Mammary epithelial cell (primary cell): ENCODE measurements at places on chromosomes 13 and 19. TPM values are rescaled to one million over a fixed set of nuclear protein-coding genes. Genes with fewer than 3 reads are reported as not detected.

DNA sequence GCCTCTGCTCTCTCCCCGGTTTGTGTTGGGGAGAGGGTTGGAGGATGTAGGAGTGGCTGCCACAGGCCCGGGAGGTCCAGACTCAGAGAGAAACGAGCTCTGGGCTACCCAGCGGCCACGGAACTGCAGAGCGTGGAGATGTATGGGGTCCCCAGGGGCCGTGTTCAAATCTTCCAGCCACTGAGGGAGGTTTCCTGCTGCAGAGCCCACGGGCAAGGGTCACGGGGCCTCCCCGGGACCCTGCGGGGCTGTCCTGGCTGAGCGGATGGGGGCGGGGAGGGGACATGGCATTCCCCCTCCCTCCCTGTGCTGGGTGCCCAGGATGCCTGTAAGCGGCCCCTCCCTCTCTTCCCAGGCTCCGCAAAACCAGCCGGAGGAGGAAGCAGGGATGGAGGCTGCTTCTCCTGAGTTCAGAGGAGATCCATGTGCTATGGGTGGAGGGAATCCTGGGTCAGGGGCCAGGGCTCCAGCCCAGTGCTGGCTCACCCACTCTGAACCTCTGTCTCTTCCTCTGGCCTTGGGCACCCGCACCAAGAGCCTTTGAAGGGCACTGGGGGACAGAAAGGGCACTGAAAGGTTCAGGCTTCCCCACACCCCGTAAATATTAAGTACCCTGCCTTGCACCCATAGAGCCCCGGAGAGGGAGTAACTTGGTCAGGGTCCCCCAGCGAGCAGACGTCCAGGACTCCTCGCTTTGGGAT lies 22.6 kb downstream of the SMIM24 start:
- no peak for DNase-seq

- peak; percentile 1 for DNase-seq
Measured at GRCh38 chr13:78659450-78659730, 435 bp upstream of the OBI1 start.

- no peak for DNase-seq
Measured at GRCh38 chr19:51173681-51174080, 31.6 kb downstream of the SIGLEC7 start.

Gene TMPRSS9
- total RNA-seq: not detected in 2 replicates

DNA sequence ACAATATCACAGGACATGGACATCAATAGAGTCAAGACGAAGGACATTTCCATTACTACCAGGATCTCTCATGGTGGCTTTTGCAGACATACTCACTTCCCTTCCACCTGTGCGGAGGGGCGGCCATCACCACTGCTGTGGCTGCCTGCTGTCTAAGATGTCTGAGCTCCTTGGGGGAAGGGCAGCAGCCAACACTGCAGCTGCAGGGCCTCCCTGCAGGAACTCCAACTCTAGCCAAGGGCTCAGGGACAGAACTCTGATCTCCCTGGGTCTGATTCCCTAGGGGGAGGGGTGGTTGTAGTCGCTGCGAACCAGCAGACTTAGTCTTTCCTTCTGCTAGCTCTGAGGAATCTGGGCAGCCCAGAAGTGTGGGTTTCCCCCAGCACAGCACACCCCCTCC lies 78.9 kb upstream of the ANKRD10 start:
- no peak for DNase-seq

Gene ZNF773
- total RNA-seq: 13.5 and 15.7 TPM in 2 replicates

Gene ZNF99
- not detected in 2 replicates for total RNA-seq

DNA sequence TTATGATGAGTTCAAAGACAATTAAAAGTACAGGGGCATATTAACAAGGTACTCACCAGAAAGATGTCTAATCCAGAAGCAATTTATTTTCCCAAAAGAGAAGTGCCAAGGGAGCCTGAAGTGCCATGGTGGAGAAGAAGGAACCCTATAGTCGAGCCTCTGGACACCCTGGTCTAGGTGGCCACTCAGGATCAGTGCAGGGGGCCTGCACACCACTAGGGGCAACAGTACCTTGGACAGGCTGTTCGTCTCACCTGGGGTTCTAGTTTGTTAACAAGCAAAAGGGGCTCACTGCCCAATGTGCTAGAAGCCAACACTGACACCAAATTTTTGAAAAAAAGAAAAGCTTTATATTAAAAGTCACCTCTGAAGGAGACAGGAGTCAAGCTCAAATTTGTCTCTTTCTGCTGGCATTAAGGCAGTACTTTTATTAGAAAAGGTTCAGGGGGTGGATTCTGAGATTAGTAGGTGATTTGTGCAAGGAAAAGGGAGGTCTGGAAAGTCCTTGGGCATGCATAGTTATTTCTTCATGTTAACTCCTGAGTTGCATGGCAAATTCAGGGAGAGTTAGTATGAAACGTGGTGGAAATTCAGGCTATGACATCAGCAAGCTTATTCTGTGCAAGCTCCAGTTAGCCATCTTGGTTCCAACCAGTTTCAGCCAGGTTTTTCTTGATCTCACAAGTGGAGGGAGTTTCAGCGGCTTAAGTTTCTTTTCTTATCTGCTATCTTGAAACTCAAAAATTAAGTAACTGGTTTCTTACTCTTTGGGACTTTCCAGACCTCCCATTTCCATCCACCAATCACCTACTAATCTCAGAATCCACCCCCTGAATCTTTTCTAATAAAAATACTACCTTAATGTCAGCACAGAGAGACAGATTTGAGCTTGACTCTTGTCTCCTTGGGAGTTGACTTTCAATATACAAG lies 884 bp upstream of the CBY2 start:
- DNase-seq: no peak

DNA sequence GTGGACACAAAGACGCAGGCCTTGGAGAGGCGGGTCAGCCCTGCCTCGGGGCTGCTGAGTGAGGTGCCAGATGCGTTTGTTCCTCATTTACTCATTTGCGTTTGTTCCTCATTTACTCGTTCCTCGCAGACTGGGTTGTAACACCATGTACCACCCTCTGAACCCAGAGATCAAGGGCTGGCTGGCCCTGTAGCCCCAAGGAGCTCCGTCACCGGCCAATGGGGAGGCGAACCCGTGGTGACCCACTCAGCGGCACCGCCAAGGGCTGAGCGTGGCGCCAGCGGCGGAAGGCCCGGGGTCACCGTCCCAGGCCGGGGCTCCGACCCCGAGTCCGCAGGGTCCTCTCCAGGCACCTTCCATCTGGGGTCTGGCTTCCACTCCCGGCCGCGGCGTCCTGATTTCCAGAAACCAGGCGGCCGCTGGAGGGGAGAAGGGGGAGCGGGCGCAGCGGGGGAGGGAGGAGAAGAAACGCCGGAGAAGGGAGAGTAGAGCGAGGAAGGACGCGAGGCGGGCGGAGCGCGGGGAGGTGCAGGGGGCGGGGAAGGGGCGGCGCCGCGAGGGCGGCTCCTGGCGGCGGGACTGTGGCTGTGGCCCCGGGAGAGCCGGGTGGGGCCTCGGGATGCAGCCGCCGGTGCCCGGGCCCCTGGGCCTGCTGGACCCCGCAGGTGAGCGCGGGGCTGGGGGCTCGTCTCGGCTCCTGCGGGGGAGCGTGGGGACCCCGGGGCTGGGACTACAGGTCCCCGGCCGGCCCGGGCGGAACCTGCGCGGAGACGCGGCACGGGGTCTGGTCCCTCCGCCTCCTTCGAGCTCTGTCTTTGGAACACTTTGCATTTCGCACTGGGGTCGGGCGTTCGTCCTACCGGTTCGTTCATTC lies at the start of gene TMEM255B:
TMEM255B (plus strand) TSS at position 576 of the 874 bp plus-strand sequence; CDS start at position 620, 44 bp downstream.
- peak; percentile 65 for DNase-seq

GRCh38 chr13:49373716-49374115 lies 70.1 kb downstream of the CAB39L start:
- DNase-seq: no peak

- no peak for DNase-seq
Measured at GRCh38 chr19:42370626-42371175, 19.4 kb downstream of the CNFN start.

Gene LRP3
- 9.2 and 12.1 TPM in 2 replicates for total RNA-seq

Gene SIGLEC5
- total RNA-seq: not detected

DNA sequence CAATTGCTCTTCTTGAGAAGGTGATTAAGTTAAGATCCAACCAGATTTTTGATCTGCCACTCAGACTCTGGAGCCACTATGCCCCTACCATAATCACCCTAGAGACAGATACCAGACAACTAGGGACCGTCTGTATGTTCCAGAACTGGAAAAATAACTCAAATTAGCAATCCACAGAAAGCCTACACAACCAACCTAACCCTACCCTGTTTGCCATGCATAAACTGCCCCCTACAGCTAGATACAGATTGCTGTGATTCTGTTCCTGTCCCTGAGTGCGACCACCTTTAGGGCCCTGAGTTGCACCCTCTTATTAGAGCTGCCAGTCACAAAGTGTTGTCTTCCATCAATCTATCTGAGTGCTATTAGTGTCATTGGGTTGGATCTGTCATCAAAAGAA lies 929.8 kb upstream of the SLITRK1 start:
- DNase-seq: no peak

Gene NECTIN2
- 74.5 and 85.3 TPM in 2 replicates for total RNA-seq

Gene CRLF1
- 2.3 TPM for total RNA-seq

- DNase-seq: peak; percentile 14
Measured at GRCh38 chr13:25375727-25376358, 4.1 kb downstream of the ATP8A2 start.

- DNase-seq: no peak
Measured at GRCh38 chr13:105196052-105196451, 1339.4 kb downstream of the EFNB2 start.

Gene ACP7
- total RNA-seq: 4.4 and 6.0 TPM in 2 replicates

Gene JSRP1
- total RNA-seq: 0.38 TPM in 1 of 2 replicates, not detected in the other

Gene KLF1
- not detected for total RNA-seq

- peak; percentile 71 for DNase-seq
Measured at GRCh38 chr19:58395220-58395978, at the start of gene RNF225. Gene RNF225, plus strand, starts transcription at chr19:58395656. Its CDS starts 434 bp downstream, at chr19:58396090.

Gene COG3
- total RNA-seq: 39.0 and 52.1 TPM in 2 replicates

Gene PALM
- total RNA-seq: 1.0 TPM

Gene SLC25A41
- not detected for total RNA-seq
